ENCODE measurements at places on chromosomes 11 and 22. TPM values are rescaled to one million over a fixed set of nuclear protein-coding genes. Genes with fewer than 3 reads are reported as not detected.

Gene PKP3
- 687 TPM for total RNA-seq

Gene MTCH2
- 117 TPM for total RNA-seq

Gene ABCC8
- not detected for total RNA-seq

Gene OR51I1
- total RNA-seq, result not detected

Gene TMEM121B
- total RNA-seq, result not detected

Gene LRRC75B
- total RNA-seq, result 8.2 TPM

Gene MRGPRX3
- total RNA-seq, result not detected

Gene NOL12
- total RNA-seq, result 20.2 TPM

Gene C11orf65
- total RNA-seq, result 1.6 TPM

Gene SLC16A8
- total RNA-seq, result 1.2 TPM

Gene TREH
- total RNA-seq, result not detected

Gene SLC22A8
- not detected for total RNA-seq

Gene KRTAP5-1
- not detected for total RNA-seq

Gene SLC5A12
- total RNA-seq, result not detected

Gene SLC22A9
- total RNA-seq, result not detected

Gene OPCML
- total RNA-seq, result not detected

Gene NUP160
- total RNA-seq, result 35.6 TPM

Gene CEP57
- 40.0 TPM for total RNA-seq

Gene CHST1
- total RNA-seq, result not detected

Gene TSGA10IP
- total RNA-seq, result not detected

Gene SDHAF2
- total RNA-seq, result 54.5 TPM

Gene OTOG
- total RNA-seq, result not detected

Gene LRRC55
- total RNA-seq, result not detected

Gene SAA4
- total RNA-seq, result not detected

Gene ST14
- total RNA-seq, result 0.11 TPM

Gene SCGB2A2
- total RNA-seq, result not detected

Gene MMP7
- not detected for total RNA-seq

Gene KCNQ1
- not detected for total RNA-seq

Gene ZP1
- total RNA-seq, result not detected

Gene DEFB131B
- not detected for total RNA-seq

Gene RAG1
- total RNA-seq, result 3.3 TPM

Gene HIC2
- 19.8 TPM for total RNA-seq

Gene KRTAP5-7
- total RNA-seq, result not detected

Gene LIF
- not detected for total RNA-seq

Gene SCGB1D2
- total RNA-seq, result not detected

Gene DNAJB7
- not detected for total RNA-seq

Gene MS4A4E
- not detected for total RNA-seq

Gene TYMP
- 27.8 TPM for total RNA-seq

Gene SFI1
- total RNA-seq, result 12.6 TPM

Gene OSBP2
- total RNA-seq, result 1.2 TPM

Gene PTPRCAP
- 1.6 TPM for total RNA-seq

Gene CHADL
- 1.2 TPM for total RNA-seq

Gene DAGLA
- 6.3 TPM for total RNA-seq

Gene MB
- total RNA-seq, result not detected

Gene PANX3
- not detected for total RNA-seq

Gene FAM83F
- 2.7 TPM for total RNA-seq

Gene NRXN2
- 0.87 TPM for total RNA-seq
